ENCODE measurements at places on chromosomes 2 and 18. TPM values are rescaled to one million over a fixed set of nuclear protein-coding genes. Genes with fewer than 3 reads are reported as not detected.

DNA sequence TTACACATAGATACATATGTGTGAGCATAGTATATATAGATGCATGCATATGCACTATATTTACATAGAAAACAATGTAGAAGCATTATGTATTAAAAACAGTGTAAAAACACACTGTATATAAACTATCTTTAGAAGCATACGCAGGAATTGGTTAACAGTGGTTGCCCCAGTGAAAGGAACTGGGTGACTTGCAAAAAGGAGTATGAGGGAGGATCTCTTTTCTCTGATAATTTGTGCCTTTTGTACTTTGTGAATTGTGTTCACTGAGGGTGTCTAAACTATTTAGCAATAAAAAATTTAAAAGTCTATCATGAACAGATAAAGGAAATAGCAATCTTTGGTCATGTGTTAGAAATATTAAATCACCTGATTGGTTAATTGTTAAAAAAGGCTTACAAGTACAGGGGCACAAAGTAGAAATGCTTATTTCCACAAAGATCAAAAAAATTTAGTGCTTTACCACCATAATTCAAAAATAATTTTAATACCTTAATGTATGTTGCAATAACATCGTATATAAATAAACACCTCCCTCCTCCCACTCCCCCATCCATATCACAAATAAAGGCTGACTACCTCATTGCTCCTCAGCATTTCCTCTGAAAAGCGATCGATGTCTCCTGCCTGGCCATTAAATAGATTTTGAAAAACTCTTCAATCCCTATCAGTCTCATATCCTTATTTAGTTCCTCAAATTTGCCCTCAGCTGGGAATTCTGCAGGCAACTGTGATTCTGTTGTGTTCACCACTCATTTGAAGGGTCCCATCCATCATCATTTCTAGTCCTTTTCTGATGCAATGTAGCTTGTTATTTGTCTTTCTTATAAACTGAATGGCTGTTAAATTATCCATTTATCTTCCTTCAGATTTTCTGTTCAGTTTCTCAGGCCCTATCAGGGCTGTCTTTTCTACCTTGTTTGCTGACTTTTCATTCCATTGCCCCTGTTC is 257.3 kb downstream of the AGPS start:
- H3K36me3 ChIP-seq: no peaks in the 10 kb centered on the region
- H3K4me3 ChIP-seq: no peak overlapping the region
- peaks cover 43% of the 10 kb centered on the region for H3K27me3 ChIP-seq
- DNase-seq: no peak
- no peak overlapping the region for H3K27ac ChIP-seq

GRCh38 chr2:56231361-56231760 is 47.6 kb downstream of the CCDC85A start:
- H3K4me3 ChIP-seq: no peak overlapping the region
- DNase-seq: peak; percentile 56
- H3K4me1 ChIP-seq: peaks cover 31% of the 10 kb centered on the region
- no peaks in the 10 kb centered on the region for H3K27me3 ChIP-seq
- H3K36me3 ChIP-seq: no peaks in the 10 kb centered on the region

DNA sequence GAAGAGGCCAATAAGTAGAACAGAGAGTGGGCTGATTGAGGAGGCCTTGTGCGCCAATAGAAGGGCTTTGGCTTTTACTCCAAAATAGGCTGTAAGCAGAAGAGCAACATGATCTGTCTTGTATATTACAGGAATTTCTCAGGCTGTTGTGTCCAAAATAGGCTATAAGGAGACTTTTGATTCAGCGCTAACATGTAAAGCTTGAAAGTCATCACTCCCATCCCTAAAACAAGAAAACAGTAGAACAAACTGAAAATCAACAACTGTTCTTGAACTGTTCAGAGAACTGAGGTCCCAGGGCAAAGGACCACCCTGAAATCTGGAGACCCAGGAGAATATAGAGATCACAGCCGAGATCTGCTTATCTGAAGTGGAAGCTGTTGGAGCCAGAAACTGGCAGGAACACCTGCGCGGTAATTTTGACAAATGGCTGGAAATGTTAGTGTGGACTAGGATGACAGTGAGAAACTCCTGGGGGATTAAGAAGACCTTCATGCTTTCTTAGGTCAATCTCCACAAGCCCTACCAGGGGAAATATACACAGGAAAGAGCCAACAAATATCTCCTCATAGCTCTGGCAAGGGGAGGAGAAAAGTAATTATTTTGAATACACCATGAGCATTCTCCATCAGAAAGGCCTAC is 258.6 kb downstream of the RBM43 start:
- DNase-seq: no peak
- H3K27ac ChIP-seq: no peak overlapping the region
- H3K27me3 ChIP-seq: no peaks in the 10 kb centered on the region
- no peaks in the 10 kb centered on the region for H3K36me3 ChIP-seq
- no peak overlapping the region for H3K4me3 ChIP-seq

- H3K36me3 ChIP-seq: no peaks in the 10 kb centered on the region
- H3K27me3 ChIP-seq: no peaks in the 10 kb centered on the region
- H3K27ac ChIP-seq: no peak overlapping the region
- no peak overlapping the region for H3K4me3 ChIP-seq
- H3K4me1 ChIP-seq: no peaks in the 10 kb centered on the region
- no peak for DNase-seq
Measured at GRCh38 chr2:223971-224760, 39.7 kb downstream of the SH3YL1 start.

- no peaks in the 10 kb centered on the region for H3K27me3 ChIP-seq
- peaks cover 15% of the 10 kb centered on the region for H3K4me1 ChIP-seq
- no peaks in the 10 kb centered on the region for H3K36me3 ChIP-seq
- no peak overlapping the region for H3K4me3 ChIP-seq
- peak overlapping the region; percentile 41 for H3K27ac ChIP-seq
Measured at GRCh38 chr2:166314022-166314759, 61.6 kb downstream of the SCN9A start.

- no peak overlapping the region for H3K4me3 ChIP-seq
- peaks cover 52% of the 10 kb centered on the region for H3K4me1 ChIP-seq
- no peaks in the 10 kb centered on the region for H3K36me3 ChIP-seq
- no peaks in the 10 kb centered on the region for H3K27me3 ChIP-seq
Measured at GRCh38 chr2:151053661-151053990, 208.0 kb downstream of the RBM43 start.

GRCh38 chr18:34222307-34223163 is 2.2 kb downstream of the NOL4 start:
- H3K27me3 ChIP-seq: peaks cover 41% of the 10 kb centered on the region
- DNase-seq: peak; percentile 9
- no peaks in the 10 kb centered on the region for H3K36me3 ChIP-seq
- H3K27ac ChIP-seq: no peak overlapping the region
- H3K4me3 ChIP-seq: peak overlapping the region; percentile 66

DNA sequence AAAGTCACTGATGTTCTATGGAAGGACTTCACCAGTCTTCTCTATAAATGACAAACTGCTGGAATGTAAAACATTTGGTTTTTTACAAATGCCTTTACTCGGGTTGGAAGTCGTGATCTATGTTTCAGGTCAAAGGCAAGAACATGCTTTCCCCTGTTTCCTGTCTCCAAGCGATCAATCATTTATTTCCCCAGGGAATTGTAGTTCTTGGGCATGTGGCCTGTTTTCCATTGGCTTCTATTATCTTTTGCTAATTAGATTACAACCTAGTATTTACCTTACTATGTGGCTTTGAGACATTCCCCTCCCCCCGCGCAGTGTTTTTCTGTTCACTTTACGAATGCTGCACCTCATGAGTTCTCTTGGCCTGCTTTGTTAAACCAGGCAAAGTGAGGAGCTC is 684.2 kb downstream of the EPHA4 start:
- peaks cover 4% of the 10 kb centered on the region for H3K4me1 ChIP-seq
- no peak overlapping the region for H3K27ac ChIP-seq
- no peak for DNase-seq
- no peaks in the 10 kb centered on the region for H3K36me3 ChIP-seq

Gene HOXD10
- not detected for total RNA-seq

Gene FTCDNL1
- 0.52 TPM for total RNA-seq

Gene CELF4
- total RNA-seq: not detected

All from PC-3 (cell line).